Suppressor macrophage (primary cell): ENCODE measurements at places on chromosomes 2 and 18.

GRCh38 chr18:60656553-60656952 lies 284.0 kb upstream of the MC4R start:
- DNase-seq: peak; percentile 69

- DNase-seq: no peak
These were observed 56.9 kb downstream of the COMMD1 start for GRCh38 chr2:61962095-61962984.

DNA sequence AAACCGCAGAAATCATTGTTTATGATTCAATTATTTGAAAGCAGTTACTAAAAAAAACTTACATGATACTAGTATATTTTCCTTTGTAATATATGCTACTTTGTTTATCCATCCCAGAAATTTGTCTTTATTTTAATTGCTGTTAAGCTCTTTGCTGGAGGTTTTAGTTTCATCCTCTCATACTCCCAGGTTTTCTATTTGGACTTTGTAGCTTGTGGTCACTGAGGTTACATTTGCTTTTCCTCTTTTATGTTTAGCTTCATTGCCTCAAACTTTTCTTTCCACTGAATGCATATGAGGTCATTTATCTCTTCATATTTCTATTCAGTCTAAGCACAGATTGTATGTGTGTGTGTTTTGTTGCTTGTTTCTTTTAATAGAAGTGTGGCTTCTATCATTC lies 89.9 kb downstream of the ERBB4 start:
- DNase-seq: no peak

GRCh38 chr18:37421341-37422077 lies 144.1 kb downstream of the CELF4 start:
- no peak for DNase-seq

DNA sequence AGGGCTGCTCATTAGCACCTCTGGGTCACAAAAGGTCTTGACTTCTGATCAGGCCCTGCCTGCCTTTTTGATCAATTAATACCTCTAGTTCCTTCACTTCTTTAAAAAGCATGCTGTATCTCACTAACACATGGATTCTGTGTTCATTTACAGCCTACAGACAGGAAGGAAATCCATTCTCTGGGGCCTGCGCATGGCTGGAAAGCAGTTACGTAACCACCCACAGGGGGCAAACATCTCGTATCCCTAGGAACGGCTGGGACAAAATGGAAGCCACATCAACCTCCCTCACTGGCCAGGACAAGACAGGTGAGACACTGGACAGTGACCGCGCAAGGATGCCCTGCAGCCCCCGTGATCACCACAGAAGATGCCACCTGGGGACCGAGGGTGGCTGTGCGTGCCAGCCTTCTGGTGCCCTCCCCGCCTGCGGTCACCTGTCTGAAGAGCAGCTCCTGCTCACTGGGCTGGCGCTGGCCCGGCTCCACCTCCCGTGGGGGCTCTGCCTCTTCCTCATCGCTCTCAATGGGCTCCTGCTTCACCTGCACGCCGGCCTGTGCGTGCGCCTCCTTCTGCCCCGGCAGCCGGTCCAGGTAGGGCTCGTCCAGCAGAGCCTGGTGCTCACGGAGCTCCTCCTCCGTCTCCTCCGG lies 266.9 kb downstream of the TWIST2 start:
- DNase-seq: peak; percentile 5

DNA sequence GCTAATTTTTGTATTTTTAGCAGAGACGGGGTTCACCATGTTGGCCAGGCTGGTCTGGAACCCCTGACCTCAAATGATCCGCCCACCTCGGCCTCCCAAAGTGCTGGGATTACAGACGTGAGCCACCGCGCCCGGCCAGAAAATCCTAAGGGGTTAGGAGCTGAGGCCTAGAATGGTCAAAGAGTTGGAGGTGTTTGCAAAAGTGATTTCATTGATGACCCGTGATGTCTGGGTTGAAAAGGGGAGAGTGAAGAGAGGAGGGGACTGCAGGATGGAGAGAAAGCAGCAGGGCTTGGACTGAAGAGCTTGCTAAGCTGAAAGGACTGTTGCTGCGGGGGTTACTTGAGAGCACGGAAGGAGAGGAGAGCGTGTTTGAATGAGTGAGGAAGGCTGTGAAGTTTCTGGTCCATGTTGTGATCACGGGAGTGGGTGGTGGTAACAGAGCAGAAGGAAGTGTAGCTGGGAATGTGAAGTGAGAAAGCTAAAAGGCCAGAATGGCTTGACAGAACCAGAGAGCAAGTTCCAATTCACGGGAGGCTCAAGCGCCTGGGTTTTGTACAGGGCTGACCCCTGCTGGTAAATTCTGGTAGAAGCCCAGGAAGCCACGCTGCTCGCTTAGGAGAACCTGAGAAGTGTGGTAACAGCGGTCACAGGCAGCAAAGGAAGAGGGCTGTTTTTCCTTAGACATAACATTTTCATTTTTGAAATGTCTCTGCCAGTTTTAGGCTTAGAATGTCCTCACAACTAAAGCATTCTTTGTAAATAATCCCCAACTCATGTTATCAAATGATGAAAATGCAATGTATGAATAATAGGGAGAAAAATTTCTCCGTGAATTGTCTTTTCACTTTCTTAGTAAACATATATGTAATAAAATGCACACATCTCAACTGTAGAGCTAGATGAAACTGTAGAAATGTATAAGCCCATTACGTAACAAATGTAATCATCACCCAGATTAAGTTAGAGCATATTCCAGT lies 40.5 kb upstream of the ACTR2 start:
- peak; percentile 90 for DNase-seq

- no peak for DNase-seq
These were observed 4.2 kb downstream of the KYNU start for GRCh38 chr2:142881619-142882018.

DNA sequence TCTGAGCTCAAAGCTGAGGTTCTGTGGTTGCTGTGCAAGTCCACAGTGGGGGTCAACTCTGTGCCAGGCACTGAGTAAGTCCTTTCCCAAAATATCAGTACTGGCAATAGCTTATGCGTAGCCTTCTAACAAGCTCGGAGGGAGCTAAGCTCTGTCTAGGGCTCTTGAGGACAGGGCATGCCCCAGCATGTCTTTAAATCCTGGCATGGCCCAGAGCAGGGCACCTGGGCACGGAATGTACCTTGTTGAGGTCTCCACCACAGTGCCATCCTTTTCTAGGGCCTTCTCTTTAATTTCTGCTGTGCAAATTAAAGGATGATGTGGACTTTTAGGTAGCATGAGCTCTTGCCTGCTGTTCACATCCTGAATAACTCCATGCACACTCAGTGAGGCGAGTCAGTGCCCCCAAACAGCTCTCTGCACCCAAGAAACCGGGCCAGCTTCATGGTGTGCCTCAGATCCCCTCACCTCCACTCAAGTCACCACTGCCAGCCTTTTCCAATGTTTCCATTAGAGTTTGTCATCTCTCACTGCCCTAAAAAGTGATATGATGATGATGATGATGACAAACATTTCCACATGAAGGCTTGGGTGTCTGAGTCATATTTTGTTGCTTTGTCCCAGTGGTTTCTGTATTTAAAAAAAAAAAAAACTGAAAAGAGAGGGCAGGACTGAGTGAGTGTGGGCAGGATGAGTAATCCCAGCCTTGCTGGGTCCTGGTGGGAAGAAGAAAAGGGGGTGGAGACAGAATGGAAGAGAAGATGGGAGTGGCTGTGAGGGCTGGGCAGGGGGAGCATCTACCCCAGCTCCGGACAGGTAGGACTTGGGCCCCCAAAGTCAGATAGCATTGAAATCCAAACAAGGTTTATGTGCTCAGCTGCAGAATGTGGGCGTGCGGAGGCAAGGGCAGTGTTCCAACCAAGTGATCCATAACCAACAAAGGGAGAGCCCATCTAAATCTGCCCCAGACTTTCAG lies 78.9 kb downstream of the ZBTB7C start:
- DNase-seq: peak; percentile 77

DNA sequence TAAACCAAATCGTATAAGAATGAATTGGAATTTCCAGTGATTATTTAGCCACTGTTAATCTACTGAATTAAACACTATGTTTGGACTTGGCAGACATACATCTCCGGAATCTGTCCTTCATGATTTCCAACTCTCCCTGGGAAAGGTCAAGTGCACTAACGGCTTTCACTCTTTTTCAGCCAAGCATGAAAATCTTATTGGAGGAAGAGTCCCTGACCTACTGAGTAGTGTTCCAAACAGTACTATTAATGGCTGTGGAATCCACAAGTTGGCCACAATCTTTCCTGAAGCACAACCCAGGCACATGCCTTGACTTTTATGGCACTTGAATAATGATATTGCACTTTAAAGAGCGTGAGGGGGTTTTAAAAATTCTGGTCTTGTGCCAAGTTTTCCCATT lies 318.9 kb upstream of the RND3 start:
- no peak for DNase-seq

GRCh38 chr18:11873670-11874340 lies 22.6 kb downstream of the CHMP1B start:
- DNase-seq: no peak

DNA sequence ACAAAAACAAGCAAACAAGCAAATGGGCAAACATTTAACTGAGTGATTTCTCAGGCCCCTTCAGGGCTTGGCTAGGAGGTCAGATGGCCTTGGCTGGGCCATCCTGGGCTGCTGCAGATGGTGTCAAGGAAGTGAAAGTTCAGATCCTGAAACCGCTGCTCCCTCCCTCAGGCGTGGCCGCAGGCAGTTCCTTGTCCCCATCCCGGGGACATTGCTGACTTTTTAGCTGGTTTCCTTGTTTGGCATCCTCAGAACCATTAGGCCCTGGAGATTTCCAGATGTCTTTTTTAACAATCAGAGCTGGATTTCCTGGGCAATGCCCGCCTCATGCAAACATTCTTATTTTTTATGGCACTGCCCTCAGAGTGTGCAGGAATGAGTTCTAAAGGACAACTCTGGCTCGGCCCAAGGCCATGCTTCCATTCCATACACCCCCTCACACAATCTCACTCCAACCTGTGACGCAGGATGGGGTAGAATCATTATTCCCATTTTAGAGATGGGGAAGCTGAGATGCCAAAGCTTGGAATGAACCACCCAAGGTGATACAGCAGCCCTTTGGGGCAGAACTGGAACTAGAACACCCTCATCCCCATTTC lies 86.1 kb upstream of the ZCCHC2 start:
- peak; percentile 81 for DNase-seq

DNA sequence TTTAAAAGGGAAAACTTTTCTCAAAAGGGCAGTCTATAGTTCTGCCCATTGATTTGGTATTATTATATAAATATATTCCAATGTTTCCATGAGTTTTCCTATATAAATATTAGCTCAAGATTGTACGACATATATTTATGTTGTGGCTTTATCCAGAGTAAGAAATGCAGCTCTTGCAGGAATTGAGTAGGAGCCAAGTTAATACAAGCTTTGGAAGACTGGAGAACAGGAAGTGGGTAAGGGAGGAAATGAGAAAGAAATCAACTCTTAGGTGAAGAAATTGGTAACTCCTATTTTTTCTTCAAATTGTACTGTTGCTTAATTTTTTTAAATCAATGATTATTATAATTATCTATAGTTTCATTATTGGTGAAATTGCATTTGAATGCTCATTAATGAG lies 105.4 kb upstream of the FAM117B start:
- peak; percentile 12 for DNase-seq

DNA sequence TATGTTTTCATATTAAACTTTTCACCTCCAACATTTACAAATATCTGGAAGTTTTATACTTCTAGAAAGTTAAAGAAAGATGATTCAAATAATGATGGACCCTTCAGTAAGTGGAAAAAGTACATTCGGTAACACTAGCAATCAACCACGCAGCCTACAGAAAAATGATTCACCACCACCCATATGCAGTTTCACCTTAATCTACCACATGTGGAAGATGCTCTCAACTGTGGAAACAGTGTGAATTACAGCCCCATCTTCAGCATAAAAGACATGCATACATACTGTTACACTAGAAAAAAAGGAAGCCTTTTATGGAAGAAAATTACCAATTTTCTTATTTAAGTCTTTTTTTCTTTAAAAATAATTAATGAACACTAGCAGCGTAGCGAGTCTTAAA lies 1.1 kb downstream of the SLC38A11 start:
- DNase-seq: no peak

- no peak for DNase-seq
These were observed 144.5 kb upstream of the TCF4 start for GRCh38 chr18:55732227-55733106.

DNA sequence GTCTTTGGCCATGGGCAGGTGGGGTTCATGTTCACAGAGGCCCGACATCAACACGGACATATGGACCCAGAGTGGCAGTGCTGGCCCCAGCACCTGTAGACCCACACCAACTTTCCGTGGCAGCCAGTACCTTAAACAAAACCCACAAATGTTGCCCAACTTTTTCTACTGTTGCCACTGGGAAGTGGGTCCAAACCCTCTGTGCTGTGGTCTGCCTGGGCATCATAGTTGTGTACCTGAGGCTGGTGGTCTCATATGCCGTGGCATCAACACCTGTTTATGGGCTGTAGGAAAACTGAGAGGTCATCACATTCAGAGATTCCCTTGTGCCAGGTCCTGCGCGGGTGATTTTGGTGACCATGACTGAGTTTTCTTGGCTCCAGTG lies 79.9 kb downstream of the SH3RF3 start:
- no peak for DNase-seq

DNA sequence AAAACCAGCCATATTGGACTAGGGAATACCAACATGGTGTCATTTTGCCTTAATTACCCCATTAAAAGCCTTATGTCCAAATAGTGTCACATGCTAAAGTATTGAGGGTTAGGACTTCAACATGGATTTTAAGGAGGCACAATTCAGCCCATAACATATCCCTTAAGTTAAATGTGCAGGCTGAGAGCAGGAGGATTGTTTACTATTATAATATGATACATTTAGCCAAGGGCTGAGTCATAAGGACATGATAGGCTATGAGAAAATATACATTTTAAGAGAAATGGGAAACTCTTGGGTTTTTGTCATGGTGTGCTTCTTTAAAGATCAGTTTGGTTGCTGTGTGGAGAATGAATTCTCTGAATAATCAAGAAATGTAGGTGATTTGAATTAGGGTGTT lies 136.8 kb downstream of the RDH14 start:
- DNase-seq: no peak

GRCh38 chr2:222504719-222505118 lies 80.4 kb downstream of the SGPP2 start:
- no peak for DNase-seq

GRCh38 chr18:74497778-74498177 lies 1.6 kb downstream of the CNDP2 start:
- peak; percentile 33 for DNase-seq

DNA sequence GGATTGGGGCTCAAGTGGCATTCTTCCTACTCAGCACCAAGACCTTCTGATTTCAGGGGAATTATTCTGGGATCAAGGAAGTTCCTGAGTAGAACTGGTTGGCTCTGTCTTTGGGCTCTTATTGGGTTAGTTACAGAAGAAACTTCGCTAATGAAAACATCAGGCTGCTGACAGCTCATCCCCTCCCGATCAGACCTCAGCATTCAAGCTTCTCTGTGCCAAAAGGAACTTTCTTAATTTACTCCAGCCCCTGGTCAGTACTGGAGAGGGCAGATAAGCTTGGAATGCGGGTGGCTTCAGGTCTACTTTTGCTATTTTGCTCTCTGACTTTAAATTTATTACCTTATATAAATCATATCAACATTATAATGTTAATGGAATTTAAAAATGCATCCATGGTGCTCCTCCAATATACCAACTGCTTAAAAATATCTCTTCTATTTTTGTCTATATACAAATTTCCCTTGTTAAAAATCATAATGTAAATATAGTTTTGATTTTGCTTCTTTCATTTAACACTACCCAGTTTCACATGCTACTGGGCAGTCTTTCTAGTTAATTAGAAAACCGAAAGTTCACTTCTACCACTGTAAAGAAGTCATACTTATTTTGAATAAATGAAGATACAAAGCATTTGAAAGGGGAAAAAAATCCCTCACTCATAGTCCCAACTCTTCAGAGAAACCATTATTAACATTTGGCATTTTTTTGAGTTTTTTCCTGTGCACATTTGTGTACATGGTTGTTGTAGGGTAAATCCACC lies 34.4 kb downstream of the PCARE start:
- no peak for DNase-seq
